ENCODE measurements at places on chromosomes 7 and 10.

DNA sequence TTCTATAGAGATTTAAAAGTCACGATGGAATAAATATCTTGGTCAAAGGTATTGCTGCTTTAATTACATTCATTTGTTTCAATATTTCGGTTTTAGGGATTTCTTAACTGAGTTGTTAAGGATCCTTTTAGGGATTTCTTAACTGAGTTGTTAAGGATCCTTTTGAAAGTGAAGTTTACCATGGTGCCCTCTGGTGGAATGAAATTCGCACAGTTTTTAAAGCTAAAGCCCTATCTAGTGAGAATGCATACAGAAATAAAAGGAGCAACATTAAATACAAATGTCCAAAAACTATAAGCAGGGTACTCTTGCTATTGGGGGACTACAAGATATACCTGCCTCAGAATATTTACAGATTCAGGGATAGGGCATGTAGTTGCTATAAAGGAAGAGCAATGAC is 193.7 kb downstream of the RNLS start:
- DNase-seq = no peak

DNA sequence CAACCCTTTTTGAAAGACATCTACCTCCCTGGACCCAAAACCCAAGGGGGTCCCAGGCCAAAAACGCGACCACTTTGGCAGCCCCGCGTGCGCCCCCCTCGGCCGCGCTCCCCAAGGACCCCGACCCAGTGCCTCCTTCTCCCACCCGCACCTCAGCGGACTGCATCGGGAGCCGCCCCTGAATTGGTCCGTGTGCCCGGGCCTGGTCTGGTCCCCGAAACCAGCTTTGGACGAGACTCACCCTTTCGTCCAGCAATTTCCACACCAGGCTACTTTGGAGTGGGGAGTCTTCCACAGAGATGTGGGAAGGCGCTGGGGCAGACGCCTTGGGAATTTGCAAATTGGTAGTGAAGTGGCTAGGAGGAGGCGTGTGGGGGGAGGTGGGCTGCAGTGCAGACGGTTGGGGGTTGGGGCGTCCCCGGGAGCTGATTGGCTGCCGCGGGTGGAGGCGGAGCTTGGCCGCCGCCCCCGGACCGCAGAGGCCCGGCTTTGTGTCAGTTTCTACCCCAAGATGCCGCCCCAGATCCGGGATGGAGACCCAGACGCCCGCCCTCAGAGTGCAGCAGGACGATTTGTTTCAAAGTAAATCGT is 16.9 kb downstream of the TCAF1 start:
- peak; percentile 29 for DNase-seq

- DNase-seq = no peak
Measured at GRCh38 chr10:34528320-34528719, 286.8 kb downstream of the PARD3 start.

- DNase-seq = no peak
Measured at GRCh38 chr7:134520130-134520529, 7.2 kb upstream of the AKR1B10 start.

GRCh38 chr7:129252128-129252527 is 27.3 kb downstream of the AHCYL2 start:
- DNase-seq = no peak

- no peak for DNase-seq
Measured at GRCh38 chr10:117350909-117351308, 24.3 kb downstream of the PDZD8 start.

GRCh38 chr7:91047636-91048035 is 216.6 kb upstream of the FZD1 start:
- no peak for DNase-seq

DNA sequence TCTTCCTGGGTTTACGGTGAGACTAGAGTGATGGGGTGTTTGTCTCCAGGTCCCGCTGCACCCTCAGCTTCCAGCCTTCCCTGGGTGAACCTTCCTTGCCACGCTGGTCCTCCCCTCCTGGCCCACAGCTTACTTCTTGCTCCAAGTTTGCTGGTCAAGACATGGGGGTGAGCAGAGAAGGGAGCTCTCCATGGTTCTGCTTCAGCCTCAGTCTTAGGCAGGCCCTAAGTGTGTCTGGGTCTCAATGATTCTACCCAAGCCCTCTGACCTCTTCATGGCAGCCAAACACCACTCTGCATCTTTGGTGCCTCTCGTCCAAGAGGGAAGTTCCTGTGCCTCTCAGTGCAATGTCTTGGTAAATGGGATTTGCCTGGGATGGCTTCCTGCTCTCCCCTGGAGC is 356.5 kb upstream of the KLF6 start:
- no peak for DNase-seq
